ENCODE measurements at places on chromosomes 3 and 15.

DNA sequence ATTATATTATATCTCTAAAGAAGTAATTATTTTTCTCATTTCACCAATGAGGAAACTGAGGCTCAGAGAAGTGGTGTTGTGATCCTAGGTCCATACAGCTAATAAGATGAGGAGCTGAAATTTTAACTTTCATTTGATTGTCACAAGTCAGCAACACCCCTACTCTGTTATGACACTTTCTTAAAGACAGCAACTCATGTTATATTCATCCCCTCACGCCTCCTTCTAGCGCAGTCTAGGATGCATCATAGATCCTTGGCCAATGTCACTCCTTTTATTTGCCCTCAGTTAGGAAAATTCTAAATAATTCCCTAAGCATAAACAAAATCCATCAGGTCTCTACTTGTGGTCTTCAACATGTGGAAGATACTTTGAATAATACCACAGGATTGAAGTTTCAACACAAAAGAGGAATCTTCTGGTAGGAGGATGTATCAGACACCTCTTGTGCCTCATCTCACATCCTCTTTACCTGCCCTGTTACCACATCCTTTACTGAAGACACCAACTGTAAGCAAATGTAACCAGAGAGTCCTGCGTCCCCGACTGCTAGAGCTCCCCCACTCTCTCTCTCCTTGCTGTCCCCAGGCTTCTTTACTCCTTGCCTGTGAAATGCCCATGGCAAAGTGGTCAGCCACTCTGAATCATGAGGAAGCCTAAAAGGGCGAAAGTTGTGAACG, 53.7 kb downstream of the TRIM42 start:
- no peak for DNase-seq

DNA sequence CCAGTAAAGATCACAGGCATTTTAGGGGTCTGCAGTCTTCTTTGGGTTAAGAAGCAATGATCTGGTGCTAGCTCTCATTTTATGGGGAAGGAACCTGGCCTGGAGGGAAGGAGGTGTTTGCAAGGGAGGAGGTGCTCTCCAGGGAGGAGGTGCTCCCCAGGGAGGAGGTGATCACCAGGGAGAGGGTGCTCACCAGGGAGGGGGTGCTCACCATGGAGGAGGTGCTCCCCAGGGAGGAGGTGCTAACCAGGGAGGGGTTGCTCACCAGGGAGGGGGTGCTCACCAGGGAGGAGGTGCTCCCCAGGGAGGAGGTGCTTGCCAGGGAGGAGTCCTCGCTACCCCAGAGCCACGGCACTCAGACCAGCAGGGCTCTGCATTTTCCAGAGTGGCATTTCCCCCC, 115.7 kb downstream of the TLE3 start:
- no peak for DNase-seq

- DNase-seq = no peak
These were observed 516.7 kb downstream of the MECOM start for GRCh38 chr3:169146866-169147237.

GRCh38 chr3:124140746-124141145, 148.8 kb upstream of the ROPN1 start:
- DNase-seq = no peak

DNA sequence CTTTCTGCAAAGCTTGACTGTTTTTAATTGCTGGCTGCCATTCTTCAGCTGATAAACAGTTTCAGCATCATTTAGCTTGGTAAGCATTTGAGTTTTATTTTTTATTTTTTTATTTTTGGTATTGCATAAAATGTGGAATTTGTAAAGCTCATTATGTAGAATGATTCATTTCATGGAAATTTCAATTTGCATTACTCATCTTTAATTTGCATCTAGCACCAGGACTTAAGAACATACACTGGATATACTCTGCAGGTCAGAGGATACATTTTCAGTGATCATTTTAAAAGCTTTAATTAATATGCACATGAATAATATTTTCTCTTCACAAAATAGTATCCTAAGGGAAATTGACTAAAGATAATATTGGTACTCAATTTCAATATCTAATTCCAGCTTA, 732.4 kb upstream of the BCHE start:
- DNase-seq = no peak

GRCh38 chr3:16928386-16929132, 43.8 kb downstream of the PLCL2 start:
- DNase-seq = no peak

DNA sequence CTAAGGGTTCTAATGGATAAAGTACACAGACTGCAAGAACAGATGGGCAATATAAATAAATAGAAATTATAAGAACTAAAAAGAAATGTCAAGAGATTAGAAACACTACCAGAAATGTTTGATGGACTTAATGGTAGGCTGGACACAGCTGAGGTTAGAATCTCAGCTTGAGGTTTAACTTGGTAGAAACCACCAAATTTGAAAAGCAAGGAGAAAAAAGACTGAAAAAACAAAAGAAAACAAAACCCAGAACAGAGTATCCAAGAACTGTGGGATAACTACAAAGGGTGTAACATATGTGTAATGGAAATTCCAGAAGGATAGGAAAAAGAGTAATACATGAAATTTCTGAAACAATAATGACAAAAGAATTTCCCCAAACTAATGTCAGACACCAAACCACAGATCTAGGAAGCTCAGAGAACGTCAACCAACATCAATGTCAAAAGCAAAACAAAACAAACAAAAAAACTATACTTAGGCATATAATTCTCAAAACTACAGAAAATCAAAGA, 35.0 kb downstream of the RFX7 start:
- DNase-seq = no peak

DNA sequence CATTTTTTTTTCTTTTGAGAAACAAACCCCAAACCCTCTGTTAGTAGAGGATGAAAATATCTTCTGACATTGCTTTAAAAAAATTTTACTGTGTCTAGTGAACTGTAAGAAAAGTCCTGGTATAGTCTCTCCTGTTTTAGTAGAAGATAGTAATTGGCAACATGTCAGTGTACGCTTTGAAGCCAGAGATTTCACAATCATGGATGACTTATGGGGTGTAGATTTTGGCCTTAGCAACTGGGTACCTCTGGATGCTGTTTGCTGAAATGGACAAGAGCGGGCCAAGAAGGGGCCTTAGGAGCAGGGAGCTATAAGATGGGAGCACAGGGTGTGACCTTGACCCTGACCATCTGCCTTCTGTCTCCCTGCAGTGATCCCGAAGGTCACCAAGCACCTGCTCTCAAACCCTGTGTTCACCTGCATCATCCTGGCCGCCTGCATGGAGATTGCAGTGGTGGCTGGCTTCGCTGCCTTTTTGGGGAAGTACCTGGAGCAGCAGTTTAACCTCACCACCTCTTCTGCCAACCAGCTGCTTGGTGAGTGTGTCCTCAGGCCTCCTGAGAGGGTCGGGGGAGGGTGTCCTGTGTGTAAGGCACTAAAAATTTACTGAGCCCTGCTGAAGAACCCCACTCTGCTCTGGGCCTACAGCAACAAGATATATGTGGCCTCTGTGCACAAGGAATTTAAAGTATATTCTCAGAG, 266.7 kb downstream of the SLCO3A1 start:
- no peak for DNase-seq

DNA sequence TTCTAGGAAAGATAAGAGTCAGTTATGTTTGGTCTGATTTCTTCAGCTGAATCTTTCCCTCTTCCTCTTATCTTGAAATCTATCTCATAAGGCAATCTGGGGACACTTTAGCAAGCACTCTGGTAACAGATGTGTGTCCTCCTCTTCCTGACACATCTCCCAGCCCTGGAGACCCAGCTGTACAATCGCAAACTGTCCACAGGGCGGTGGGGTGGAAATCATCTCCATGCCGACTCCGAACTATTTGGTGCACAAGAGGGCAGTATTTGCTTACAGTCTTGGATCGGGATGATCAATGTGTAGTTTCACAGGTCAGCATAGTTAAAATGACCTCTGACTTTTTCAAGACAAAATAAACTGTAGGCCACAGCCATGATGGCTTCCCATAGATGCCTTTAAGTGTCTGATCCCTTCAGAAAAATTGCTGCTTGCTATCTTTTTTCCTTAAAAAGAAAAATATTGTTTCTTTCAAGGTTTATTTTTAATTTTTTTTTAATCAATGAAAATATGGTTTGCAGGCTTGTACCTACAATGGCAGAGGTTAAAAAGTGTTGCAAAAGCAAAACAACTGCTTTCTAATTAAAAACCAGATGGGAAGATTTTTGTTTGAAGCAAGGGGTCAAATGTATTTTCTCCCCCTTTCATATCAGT, 17.7 kb downstream of the EEFSEC start:
- DNase-seq = no peak

GRCh38 chr3:99529265-99529664, 109.1 kb upstream of the COL8A1 start:
- DNase-seq = no peak

- DNase-seq = no peak
These were observed 157.9 kb downstream of the FOXP1 start for GRCh38 chr3:71425491-71426071.

DNA sequence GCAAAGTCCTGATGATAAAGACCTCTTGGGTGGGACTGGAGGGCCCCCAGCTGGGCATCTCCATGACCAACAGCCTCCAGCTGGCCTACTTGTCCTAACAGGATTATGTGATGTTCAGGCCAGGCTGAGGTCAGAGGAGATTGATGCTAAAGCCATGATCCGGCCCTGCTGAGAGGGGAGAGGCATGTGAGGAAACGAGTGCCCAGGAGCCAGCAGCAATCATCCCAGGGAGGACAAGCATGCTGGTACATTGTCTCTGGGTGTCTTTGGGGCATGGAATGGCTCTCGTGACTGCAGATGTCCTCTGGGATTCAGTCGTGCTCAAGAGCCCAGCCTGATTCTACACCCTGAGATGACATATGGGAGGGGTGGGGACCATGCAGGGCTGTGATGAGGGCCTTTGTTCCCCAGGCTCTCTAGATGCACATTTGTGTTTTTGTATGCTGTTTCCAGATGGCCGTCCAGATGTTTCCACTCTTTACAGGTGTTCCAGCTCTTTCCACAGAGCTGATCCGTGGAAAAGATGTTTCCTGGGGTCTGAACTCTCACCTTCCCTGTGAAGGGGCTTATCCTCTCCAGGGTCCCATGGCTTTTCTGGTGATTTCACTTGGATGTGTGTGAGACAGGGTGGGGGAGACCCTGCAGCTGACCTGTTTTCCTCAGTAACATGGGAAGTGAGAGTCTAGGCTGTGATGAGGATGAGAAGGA, 20.2 kb downstream of the SLC24A1 start:
- DNase-seq = no peak

GRCh38 chr3:26308454-26308853, 314.1 kb upstream of the LRRC3B start:
- DNase-seq = no peak

DNA sequence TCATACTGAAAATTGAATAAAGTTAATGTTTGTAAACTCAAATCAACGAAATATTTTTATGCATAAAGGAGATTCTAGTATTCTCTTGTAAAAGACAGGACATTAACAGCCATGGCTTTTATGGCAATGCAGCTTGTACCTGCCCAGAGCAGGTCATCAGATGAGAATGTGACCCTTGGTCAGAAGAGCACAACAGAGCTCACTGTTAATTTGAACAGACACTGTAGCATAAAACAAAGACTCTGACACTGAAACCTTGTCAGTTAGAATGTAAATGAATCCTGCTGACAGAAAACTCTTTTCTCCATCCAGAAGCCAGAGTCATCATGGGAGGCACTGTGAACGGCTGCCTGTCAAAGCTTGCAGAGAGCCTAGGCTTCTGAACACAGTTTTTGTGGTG, 410.6 kb downstream of the RAP2B start:
- DNase-seq = no peak

GRCh38 chr3:115160295-115160694, 13.2 kb upstream of the ZBTB20 start:
- DNase-seq = no peak

DNA sequence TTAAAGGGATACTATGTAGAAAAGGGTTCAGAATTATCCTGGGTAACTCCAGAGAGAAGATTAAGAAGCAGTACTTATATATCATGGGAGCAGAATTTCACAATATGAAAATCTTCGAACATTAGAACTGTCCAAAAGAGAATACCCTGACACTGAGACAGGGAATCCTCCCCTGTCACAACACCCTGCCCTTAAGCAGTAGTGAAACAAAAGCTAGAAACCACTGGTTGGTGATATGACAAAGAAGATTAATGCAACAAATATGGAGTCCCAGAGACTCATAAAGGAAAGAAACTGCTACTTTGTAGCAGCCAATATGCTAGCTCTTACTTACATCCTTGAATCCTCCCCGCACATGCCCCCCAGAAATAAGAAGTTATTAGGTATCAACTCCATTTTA, 18.5 kb downstream of the MIX23 start:
- no peak for DNase-seq

DNA sequence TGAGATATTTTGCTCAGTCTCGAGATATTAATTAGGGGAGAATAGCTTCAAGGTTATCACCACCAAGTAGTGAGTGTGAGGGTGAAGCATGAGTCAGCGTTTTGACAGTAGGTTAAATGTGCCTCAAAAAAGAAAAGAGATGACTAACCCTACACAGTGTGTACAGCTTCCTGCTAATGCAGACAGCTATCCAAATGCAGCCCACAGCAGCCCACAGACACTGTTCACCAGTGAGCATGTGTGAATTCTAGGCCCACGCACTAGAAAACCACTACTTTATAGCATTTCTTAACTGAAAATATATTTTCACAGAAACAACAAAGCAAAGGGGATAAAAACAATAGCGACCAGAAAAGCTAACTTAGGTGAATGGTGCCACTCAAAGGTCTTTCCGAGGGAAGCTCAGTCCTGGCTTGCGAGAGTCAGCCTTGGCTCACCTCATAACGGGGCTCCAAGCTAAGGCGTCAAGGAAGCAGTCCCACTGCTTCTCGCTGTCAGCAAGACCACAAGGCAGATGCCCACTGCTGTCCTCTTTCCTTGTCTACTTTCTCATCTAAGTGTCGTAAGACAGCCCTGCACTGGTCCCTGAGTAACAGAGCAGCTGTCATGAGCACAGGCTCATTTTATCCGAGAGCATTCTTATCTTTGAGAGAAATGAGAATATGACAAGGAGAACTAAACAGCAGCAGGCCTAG, 47.6 kb downstream of the TXNRD3 start:
- DNase-seq = no peak

DNA sequence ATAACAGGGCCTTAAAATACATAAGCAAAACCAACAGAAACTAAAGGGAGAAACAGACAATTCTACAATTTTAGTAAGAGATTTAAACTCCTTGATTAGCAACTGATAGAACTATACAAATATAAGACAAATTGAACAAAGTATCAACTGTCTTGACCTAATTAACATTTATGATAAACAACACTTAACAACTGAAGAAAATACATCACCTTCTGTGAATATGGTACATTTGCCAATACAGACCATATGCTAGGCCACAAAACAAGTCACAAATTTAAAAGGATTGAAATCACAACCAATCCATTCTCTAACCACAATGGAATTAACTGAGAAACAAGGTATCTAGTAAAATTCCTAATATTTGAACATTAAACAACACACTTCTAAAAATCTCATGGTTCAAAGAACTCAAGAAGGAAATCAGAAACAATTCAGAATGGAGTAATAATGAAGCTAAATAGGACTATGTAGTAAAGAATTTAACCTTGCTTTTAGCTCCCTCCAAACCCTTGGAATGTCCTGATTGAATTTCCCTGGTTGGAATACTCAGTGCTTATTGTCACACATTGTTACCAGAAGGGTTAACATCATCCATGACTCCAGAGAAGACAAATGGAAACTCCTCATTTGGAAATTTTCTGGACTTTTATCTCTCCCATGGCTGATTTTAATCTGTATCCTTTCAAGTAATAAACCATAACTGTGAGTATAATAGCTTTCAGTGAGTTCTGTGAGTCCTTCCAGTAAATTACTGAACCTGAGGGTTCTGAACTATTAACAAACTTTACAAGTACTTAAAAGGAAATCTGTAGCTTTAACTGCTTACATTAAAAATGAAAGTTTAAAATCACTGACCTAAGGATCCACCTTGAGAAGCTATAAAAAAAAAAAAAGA, 88.8 kb downstream of the DLG1 start:
- DNase-seq = no peak
